Motor neuron (in vitro differentiated cells): ENCODE measurements at places on chromosomes 6 and 20.

DNA sequence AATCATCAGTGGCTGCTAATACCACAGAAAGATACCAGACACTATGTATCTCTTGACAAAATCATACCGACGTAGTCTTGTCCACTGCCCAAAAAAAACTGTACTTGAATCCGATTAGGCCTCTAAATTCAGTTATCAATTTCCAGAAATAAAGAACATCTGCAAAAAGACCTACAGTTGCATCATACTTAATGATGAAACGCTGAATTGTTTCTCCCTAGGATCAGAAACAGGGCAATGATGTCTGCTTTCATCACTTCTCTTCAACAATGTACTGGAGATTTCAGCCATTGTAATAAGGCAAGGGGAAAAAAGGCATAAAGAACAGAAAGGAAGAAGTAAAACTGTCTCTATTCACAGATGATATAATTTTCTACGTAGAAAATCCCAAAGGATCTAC, 152.0 kb downstream of the TASP1 start:
- ATAC-seq, result no peak

- ATAC-seq, result peak; percentile 92
Measured at GRCh38 chr20:31822421-31823330, 3.5 kb downstream of the MYLK2 start.

DNA sequence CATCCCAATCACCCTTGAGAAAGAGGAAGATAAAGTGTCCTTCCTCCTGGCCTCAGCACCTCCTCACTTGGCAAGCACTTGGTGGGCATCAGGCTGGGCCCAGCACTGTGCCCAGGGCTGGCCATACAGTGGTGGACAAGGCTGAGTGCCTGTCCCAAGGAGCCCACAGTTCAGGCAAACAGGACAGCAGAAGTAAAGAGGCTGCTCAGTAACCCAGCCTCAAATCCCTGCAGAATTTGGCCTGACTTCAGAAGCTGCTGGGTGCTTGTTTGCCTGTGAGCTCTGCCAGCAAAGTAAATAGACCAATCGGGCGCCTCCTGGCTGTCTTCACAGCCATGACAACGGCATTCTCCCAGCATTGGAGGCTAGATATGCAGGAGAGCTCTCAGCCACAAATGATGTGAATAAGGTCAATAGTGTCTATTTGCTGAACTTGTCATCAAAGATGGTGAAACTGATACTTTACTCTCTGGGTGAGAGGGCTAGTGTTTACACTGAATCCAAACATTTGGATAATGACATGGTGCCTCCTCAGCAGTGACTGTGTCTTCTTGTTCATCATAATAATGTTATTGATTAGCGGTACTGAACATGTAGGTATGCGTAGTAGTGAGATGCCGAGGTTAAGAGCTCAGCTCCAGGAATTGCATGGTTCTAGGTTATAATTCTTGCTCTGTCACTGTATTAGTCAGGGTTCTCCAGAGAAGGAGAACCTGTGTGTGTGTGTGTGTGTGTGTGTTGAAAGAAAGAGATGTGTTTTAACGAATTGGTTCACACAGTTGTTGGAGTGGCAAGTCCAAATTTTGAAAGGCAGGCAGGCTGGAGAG, 36.9 kb upstream of the FANCE start:
- peak; percentile 72 for ATAC-seq

DNA sequence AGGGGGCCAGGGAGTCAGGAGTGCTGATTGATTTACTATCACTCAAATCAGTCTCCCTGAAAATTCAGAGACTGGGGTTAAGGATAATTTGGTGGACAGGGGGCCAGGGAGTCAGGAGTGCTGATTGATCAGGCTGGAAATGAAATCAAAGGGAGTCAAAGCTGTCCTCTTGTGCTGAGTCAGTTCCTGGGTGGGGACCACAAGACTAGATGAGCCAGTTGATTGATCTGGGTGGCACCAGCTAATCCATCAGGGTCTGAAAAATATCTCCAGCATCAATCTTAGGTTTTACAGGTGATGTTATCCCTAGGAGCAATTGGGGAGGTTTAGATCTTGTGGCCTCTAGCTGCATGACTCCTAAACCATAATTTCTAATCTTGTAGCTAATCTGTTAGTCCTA, 6.1 kb upstream of the AFG1L start:
- no peak for ATAC-seq

DNA sequence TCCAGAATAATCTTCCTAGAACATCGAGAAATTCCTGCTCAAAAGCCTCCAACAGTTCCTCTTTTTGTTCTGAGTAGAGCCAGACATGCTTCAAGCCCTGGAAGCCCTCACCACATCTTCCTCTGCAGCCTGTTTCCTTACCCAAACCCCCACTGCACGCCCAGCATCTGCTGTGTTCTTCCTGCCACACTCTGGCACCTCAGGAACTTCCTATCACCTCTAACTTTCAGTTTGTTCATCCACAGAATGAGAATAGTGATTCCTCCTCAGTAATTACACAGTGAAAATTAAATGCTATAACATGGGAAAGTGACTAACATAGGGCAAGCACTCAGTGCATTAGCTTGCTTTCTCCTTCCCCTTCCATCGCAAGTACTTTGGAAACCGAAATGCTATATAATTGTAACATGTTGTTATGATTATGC, 26.3 kb downstream of the C6orf89 start:
- ATAC-seq, result no peak
